ENCODE measurements at places on chromosomes 3 and 15. TPM values are rescaled to one million over a fixed set of nuclear protein-coding genes. Genes with fewer than 3 reads are reported as not detected.

DNA sequence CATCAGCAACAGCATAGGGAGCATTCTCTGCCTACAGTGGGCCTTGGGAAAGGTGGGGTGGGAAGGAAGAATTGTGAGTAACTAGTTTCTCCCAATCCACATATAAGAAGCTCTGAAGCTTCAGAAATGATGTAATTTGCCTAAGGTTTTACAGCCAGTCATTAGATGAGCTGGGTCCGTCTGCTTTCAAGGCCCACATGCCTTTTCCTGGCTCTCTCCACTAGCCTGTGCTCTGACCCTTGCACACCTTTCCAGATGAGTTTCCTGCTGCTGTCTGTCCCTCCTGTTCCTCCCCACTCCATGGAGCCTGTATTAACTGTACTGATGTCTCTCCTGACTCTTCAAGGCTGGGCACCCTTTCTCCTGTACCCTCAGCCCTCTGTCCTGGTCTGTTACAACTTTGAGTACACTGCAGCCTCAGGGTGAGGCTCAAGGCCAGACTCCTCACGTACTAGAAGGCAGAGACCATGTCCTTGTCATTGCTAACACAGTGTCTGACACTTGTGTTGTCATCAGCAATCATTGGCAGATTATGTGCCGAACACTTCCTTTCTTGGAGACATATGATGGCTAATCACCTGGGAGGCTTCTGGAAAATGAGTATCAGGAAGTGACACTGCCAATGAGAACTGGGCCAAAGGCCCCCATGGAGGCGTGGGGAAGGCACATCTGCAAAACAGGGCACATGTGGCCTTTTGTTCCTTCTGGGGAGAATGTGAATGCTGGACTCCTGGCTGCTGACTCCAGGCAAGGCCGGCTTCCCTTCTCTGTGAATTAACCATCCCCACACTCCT, 6.6 kb downstream of the TM6SF1 start:
- H3K4me1 ChIP-seq: no peaks in the 10 kb centered on the region
- H3K27ac ChIP-seq: no peak overlapping the region
- no peak overlapping the region for H3K4me3 ChIP-seq
- no peaks in the 10 kb centered on the region for H3K36me3 ChIP-seq
- DNase-seq: no peak
- peaks cover 16% of the 10 kb centered on the region for H3K27me3 ChIP-seq

DNA sequence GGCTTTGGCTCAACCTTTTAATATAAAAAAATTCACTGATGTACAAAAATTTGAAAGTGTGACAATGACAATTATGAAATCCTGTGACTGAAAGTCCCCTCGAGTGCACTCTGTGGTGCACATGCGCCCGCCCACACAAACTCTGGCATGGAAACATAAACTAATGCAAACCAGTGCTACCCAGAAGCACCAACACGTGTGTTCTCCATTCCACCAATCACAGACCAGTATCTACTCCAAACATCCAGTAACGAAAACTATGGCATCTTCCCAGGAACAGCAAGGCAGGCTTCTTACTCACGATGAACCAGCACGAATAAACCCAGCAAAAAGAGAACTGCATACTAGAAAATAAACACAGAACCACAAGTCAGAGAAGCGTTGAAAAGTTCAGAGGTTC, 11.7 kb upstream of the NMB start:
- no peak overlapping the region for H3K27ac ChIP-seq
- no peaks in the 10 kb centered on the region for H3K4me1 ChIP-seq
- no peak for DNase-seq

- DNase-seq: no peak
- no peak overlapping the region for H3K27ac ChIP-seq
- H3K4me3 ChIP-seq: no peak overlapping the region
- H3K4me1 ChIP-seq: peaks cover 36% of the 10 kb centered on the region
- no peaks in the 10 kb centered on the region for H3K36me3 ChIP-seq
These were observed 315.5 kb downstream of the NSUN3 start for GRCh38 chr3:94378322-94378721.

The CPN2 gene
- total RNA-seq: 0.09 TPM

The SLC9C1 gene
- 2.5 TPM for total RNA-seq

DNA sequence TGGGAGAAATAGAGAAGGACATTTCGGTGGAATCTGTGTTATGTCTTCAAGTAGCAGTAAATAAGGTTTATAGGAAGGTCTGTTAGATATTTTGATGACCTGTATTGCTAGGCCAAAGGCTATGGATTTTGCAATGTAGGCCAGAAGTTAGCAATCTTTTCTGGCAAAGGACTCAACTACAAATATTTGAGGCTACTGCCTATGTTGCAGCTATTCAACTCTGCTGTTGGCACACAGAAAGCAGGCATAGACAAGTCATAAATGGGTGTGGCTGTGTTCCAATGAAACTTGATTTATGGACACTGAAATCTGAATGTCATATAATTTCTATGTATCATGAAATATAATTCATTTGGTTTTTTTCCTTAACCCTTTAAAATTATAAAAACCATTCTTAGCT, 438.7 kb upstream of the C2CD4B start:
- no peak overlapping the region for H3K27ac ChIP-seq
- DNase-seq: no peak
- peaks cover 14% of the 10 kb centered on the region for H3K4me1 ChIP-seq
- no peaks in the 10 kb centered on the region for H3K27me3 ChIP-seq

The UTS2B gene
- total RNA-seq: 0.55 TPM

GRCh38 chr15:66934868-66935520, 130.4 kb upstream of the SMAD3 start:
- H3K36me3 ChIP-seq: peaks cover 33% of the 10 kb centered on the region
- no peak overlapping the region for H3K4me3 ChIP-seq
- peaks cover 16% of the 10 kb centered on the region for H3K4me1 ChIP-seq
- H3K27me3 ChIP-seq: no peaks in the 10 kb centered on the region
- no peak overlapping the region for H3K27ac ChIP-seq

The GRK7 gene
- not detected for total RNA-seq

- DNase-seq: no peak
- H3K36me3 ChIP-seq: no peaks in the 10 kb centered on the region
- H3K27me3 ChIP-seq: peaks cover 13% of the 10 kb centered on the region
- H3K27ac ChIP-seq: no peak overlapping the region
- H3K4me1 ChIP-seq: peaks cover 18% of the 10 kb centered on the region
- H3K4me3 ChIP-seq: no peak overlapping the region
These were observed 4.8 kb downstream of the ARHGEF3 start for GRCh38 chr3:56796996-56797395.

DNA sequence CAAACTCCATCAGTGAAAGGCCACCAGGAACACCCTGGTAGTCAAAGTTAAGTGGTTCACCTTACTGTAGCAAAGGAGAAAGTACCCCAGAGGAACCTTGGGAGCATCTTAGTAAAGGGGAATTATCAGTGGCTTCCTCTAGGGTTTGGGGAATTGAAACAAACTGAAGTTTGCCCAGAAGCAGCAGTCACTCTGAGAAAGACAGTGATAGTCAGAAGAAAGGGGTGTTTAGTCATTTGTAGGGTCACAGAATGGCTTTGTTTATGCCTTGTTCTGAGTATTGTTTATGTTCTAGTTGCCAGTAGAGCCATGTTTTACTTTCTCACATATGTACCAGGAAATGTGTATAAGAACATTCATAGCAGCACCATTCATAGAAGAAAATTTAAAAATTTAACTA, 93.8 kb downstream of the FHIT start:
- H3K27ac ChIP-seq: no peak overlapping the region
- DNase-seq: no peak

The CHDH gene
- total RNA-seq: 10.6 TPM

The RLBP1 gene
- total RNA-seq: not detected

DNA sequence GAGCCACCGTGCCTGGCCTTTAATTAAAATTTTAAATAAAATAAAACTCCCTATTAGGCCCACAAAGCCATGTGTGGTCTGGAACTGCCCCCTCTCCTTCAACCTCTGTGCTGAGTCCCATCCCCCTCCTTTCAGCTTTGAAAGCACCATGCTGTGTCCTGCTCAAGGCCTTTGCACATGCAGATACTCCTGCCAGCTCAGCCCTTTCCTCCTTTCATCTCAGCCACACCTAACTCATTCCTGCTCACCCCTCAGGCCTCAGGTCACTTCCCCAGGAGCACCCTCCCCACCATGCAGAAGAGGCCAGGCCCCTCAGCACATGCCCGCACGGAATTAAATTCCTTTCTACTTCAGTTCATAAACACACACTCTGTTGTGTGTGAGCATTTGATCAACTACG, 28.1 kb downstream of the ATRIP start:
- H3K36me3 ChIP-seq: no peaks in the 10 kb centered on the region
- no peaks in the 10 kb centered on the region for H3K27me3 ChIP-seq
- H3K27ac ChIP-seq: peak overlapping the region; percentile 79
- H3K4me1 ChIP-seq: peaks cover 41% of the 10 kb centered on the region
- DNase-seq: peak; percentile 78

GRCh38 chr3:38151667-38152265, 13.3 kb downstream of the MYD88 start:
- H3K36me3 ChIP-seq: no peaks in the 10 kb centered on the region
- no peaks in the 10 kb centered on the region for H3K4me1 ChIP-seq
- H3K27ac ChIP-seq: no peak overlapping the region
- H3K27me3 ChIP-seq: no peaks in the 10 kb centered on the region
- DNase-seq: no peak

DNA sequence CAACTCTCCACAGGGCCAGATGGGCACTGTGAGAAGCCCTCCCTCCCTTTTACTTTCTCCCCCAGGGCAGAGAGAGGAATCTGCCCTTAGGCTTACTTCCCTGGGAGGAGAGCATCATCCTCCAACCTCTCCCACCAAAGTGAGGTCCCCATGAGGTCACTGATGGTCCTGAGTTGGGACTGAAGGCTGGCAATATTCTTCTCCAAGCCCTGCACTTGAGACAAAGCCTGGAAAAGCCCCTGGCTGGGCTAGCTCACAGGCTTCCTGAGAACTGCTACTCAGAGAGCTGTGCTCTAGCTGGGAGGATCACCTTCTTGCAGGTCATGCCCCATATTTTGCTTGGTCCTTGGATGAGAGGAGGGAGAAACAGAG, 110.0 kb upstream of the MEF2A start:
- H3K36me3 ChIP-seq: no peaks in the 10 kb centered on the region
- H3K4me3 ChIP-seq: no peak overlapping the region
- no peak for DNase-seq

GRCh38 chr3:111326144-111326995, 215.6 kb upstream of the CD96 start:
- peaks cover 45% of the 10 kb centered on the region for H3K27me3 ChIP-seq
- H3K4me3 ChIP-seq: no peak overlapping the region
- H3K36me3 ChIP-seq: no peaks in the 10 kb centered on the region
- no peaks in the 10 kb centered on the region for H3K4me1 ChIP-seq

GRCh38 chr15:60591496-60592370, 112.8 kb upstream of the ICE2 start:
- H3K27me3 ChIP-seq: peaks cover 41% of the 10 kb centered on the region
- no peak overlapping the region for H3K27ac ChIP-seq
- H3K4me3 ChIP-seq: peak overlapping the region; percentile 73
- peak; percentile 65 for DNase-seq
- H3K4me1 ChIP-seq: peaks cover 32% of the 10 kb centered on the region

The LMLN gene
- 5.2 TPM for total RNA-seq

The LEKR1 gene
- 0.18 TPM for total RNA-seq

DNA sequence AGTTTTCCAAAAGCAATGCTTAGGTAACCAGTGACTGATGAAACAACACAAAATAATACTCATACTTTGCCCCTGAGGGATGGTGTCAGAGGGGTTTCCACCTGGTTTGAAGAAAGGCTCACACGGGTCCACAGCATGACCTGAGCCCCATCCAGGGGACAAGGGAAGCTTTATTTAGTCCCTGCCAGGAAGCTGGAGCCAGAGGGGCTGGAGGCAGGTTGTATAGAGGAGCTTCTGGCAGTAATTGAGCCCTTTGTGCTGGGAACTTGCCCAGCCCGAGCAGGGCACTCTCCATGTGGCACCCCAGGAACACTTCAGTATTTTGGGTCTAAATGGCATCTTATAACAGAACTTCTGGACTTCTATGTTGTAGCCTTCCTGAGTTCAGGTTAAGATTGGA, 39.2 kb upstream of the EPHB1 start:
- no peaks in the 10 kb centered on the region for H3K36me3 ChIP-seq
- no peaks in the 10 kb centered on the region for H3K4me1 ChIP-seq

DNA sequence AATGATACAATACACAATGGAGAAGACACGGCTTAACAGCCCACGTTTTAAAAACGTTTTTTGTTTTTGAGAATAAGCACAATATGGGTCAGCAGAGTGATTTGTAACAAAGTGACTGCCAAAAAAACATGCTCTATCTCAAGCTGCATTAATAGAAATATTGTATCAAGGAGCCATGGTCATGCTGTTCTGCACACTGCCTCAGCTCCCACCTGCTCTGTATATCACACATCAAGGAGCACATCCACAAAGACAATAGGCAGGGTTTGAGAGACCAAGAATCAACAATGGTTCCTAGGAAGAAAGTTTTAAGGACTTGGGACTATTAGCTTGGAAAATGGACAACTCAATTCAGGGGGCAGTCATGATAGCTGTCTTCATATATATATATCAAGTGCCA, 6.3 kb upstream of the BBX start:
- no peak for DNase-seq
- H3K36me3 ChIP-seq: no peaks in the 10 kb centered on the region
- no peak overlapping the region for H3K27ac ChIP-seq
- no peaks in the 10 kb centered on the region for H3K4me1 ChIP-seq
- no peak overlapping the region for H3K4me3 ChIP-seq

DNA sequence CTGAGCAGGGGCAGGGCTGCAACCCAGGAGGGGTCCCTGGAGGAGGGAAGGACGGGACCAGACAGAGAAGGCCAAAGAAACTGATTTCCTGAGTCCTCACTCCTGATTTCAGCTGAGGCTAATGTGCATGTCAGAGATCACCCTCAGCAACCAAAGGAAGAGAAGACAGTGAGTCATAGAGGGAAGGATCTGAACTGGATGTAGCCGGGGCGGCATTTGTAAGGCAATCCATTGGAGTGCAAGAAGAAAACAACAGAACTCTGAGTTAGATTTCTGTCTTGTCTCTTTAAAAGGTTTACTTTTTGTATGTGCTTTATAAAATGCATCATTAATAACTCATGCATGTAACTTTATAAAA, 105.3 kb upstream of the AGBL1 start:
- no peaks in the 10 kb centered on the region for H3K36me3 ChIP-seq
- DNase-seq: no peak
- H3K27ac ChIP-seq: peak overlapping the region; percentile 29

The ABHD17C gene
- total RNA-seq: 29.0 TPM

DNA sequence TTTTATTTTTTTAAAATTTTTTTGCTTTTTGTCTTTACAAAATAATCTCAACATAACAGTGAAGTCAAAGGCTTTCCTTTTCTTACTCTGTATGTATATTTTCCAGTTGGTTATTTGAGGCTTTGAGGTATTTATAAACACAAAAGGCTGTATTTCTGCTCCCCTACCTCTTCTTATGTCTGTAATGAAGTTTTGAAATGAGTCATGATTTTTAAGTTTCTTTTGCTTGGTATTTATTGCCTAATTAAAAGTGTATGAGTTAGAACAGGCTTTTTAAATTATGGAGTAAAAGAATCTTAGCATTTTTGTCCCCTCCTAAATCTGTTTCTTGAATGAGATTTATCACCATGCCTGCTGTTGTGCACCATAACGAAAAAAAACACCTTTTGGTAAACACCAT, 66.0 kb downstream of the DCUN1D1 start:
- H3K36me3 ChIP-seq: no peaks in the 10 kb centered on the region
- no peaks in the 10 kb centered on the region for H3K4me1 ChIP-seq
- DNase-seq: no peak
- H3K27ac ChIP-seq: no peak overlapping the region
- no peak overlapping the region for H3K4me3 ChIP-seq
- no peaks in the 10 kb centered on the region for H3K27me3 ChIP-seq

- DNase-seq: no peak
- H3K4me1 ChIP-seq: no peaks in the 10 kb centered on the region
- H3K36me3 ChIP-seq: no peaks in the 10 kb centered on the region
- no peak overlapping the region for H3K27ac ChIP-seq
- no peaks in the 10 kb centered on the region for H3K27me3 ChIP-seq
These were observed 66.4 kb upstream of the MCTP2 start for GRCh38 chr15:94164971-94165370.
